ENCODE measurements at places on chromosomes 11 and 22.

DNA sequence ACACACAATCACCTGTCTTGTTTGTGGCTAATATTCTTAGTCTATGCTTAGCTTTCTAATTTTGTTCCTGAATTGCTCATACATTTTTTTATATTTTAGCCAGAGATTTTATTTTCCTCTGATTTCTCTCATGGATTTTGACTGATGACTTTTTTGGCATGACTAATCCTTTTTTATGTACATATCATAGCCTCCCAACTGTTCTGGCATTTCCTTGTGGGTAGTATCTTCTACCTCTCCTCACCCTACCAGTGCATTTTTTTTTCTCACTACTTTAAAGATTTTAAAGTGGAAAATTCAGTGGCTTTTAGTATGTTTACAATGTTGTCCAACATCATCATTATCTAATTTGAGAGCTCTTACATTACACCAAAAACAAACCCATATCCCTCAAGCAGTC, 84.4 kb upstream of the TENM4 start:
- DNase-seq: no peak

- DNase-seq: no peak
These were observed 786 bp downstream of the CAPN1 start for GRCh38 chr11:65182258-65183170.

- peak; percentile 28 for DNase-seq
These were observed 663 bp downstream of the MYH9 start for GRCh38 chr22:36386900-36387708.

DNA sequence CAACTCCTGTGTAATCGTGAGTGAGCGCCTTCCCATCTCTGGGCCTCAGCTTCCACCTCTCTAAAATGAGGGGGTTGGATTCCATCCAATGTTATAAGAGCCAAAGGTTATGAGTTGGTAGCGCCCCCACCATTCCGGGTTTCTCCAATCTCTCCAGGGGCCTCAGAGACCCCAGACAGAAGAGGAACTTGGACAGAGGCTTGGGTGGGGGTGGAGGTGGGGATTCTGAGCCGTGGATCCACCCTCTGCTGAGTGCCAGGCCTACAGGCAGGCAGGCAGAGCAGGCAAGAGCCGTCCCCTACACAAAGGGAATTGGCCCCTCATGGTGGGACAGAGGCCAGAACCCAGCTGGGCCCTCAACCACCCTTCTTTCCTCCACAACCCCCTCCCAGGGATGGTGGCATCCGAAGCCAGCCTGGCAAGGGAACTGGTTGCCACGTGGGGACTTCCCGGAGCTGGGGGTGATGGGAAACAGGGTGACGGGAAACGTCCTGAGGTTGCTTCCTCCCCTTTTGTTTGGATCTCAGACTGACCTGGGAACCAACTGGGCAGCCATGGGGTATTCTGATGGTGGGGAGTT, 31.8 kb downstream of the TXN2 start:
- no peak for DNase-seq

DNA sequence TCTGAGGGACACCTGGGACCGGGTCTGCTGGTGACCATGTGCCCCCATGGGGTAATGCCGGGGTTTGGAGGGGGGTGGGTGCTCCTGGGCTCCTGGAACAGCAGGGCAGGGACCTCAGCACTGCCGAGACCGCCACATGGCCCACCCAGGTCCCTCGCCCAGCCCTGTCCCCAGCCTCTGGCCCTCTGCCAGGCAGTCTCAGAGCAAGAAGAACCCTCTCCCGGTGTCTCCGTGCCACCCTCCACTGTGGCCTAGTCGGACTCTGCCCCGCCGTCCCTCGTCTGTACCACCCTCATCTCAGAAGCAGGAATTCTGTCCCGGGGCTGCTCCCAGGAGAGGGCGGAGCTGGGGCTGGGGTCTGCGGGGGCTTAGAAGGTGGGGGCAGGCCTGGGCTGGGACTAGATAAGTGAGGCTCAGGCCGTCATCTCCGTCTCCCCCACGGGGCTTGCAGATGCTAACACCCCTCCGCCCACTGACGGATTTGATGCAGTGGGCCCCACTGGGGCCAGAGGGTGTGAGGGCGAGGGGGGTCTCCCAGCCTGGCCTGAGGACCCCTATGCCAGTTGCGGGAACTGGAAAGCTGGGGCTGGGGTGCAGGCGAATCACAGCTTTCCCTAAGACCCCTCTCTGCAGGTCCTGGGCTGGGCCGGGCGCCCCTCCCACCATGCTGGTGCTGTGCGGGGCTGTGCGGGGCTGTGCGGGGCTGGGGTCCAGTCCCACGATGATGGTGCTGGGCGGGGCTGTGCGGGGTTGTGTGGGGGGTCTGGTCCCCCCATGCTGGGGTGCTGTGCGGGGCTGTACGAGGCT, 1.1 kb downstream of the MUC5AC start:
- no peak for DNase-seq

- no peak for DNase-seq
These were observed 2.5 kb downstream of the DDIAS start for GRCh38 chr11:82903843-82904586.

Data from T-helper 1 cell (primary cell).